ENCODE measurements at places on chromosomes 16 and 17.

GRCh38 chr16:11188801-11189740, 66.9 kb downstream of the SOCS1 start:
- DNase-seq, result no peak

DNA sequence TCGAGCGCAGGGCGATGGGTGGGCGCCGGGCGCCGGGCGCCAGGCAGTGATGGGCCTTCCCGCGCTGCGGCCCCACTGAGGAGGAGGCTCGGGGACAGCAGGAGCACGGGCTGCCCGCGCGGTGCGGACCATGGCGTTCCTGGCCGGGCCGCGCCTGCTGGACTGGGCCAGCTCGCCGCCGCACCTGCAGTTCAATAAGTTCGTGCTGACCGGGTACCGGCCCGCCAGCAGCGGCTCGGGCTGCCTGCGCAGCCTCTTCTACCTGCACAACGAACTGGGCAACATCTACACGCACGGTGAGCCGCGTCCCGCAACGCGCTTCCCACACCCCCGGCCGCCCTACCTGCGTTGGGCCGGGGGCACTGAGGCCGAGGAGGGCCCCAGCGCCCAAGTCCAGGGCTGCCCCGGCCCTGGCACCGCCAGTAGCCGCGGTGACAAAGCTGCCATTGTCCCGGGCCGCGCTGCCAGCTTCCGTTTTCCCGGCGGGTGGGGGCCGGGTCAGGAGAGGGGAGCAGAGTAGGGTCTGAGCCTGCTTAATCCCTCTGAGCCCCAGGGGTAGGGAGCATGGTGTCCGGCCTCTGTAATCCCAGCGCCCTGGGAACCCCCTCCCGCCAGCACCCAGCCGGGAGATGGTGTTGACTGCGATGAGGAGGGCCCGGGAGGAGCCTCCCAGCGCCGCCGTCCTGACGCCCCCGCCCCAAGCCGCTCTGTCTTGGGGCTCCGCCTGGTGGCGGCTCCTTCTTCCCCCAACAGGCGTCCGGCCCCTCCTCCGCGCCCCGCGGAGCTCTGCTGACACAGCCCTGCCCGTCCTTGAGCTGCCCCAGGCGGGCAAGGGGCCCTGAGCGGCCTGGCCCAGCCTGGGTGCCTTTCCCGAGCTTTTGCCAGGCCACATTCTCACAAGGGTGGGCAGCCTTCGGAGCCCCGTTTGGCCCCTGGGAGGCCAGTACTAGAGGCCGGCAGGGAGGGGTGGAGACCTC, 685 bp downstream of the PAQR4 start:
- DNase-seq, result no peak

- no peak for DNase-seq
Observed at GRCh38 chr17:77322514-77323412, 182.0 kb downstream of the SEC14L1 start.

DNA sequence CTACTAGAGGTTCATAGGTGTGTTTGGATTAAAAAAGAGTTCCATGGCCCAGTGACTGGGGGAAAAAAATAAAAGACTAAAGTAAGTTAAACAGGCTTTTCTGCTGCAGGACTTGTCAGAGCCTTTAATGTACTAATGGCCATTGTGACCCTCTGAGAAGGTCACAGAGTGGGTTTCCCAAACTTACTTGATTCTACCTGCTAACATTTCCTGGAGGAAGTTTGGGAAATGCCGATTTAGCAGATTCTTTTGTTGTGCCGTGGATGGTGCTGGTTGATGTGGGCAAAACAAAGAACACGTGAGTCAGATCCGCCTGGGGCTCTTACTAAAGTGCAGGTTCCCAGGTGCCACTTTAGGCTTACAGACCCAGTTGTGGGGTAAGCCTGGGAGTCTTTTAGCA, 13.6 kb upstream of the STH start:
- DNase-seq, result no peak

DNA sequence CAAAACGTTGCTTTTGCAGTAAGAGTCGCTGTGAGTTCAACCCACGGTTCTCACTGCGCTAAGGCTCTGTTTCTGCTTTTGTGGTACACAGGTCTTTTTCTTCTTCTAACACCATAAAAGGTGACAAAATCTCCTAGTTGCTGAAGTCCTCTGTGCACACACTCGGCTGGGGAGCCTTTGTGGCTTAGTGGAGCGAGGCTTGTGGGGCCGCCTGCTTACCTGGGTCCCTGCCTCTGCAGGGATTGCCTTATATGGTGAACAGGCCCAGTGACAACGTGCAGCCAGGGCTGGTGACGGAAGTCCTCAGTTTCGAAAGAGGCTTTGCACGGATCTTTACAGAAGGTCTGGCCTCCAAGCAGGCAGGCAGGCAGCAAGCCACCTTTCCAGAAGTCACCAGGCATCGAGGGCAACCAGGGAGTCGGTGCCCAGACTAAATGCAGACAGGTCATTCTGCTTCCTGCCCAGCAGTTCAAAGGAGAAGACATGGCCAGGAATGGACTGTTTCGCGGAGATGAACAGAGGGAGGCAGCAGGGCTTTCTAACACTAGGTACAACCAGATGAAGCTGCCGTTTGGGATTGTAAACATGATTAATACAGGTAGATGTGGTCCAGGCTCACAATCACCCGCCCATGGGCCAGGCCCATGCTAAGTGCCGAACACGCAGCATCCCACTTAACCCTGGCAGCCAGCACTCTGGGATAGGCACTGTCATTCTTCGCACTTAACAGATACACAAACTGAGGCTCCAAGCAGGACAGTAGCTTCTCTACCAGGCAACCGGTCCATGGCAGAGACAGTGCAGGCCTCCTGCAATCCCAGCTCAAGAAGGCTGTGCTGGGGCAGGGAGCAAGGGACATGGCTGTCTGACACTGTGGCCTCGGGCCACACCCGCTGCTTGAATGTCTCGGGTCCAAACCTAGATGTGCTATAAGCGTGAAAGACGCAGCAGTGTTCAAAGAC, 10.7 kb upstream of the MEAK7 start:
- DNase-seq, result peak; percentile 42

DNA sequence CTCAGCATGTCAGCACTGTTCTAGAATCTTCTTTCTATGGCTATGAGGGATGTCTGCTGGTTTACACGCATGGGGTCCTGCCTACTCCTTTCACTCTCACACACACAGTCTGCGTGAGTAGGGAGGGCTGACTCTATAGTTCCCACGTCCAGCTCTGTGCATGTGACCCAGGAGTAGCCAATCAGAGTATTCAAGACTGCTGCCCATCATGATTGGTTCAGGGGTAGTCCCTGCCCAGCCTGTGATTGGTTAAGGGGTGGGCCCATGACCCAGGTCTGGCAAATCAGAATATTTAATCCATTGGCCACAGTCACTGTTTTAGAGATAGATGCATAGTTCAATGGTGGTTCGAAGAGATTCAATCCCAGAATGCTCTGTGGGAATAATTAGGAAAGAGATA, 151.3 kb upstream of the IRX3 start:
- no peak for DNase-seq

GRCh38 chr17:29838961-29839360, 91.1 kb downstream of the SSH2 start:
- no peak for DNase-seq

DNA sequence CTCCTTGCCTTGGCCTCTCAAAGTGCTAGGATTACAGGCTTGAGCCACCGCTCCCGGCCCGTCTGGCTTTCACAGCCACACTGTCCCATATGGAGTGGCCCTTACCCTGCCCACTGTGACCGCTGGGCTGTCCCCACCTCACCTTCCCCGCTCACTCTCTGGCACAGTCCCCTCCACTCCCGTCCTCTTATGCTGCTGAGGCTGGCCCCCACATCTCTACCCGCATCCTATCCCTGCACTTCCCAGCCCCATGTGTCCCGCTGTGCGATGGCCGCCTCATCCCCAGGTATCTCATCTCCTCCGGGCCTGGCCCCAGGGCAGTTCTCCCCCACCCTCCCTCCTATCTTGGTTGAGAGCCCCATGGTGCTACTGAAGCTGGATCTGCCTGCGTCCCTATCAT, 93.2 kb downstream of the PGS1 start:
- DNase-seq, result no peak

Measured in esophagus squamous epithelium (tissue), 5 donors.